ENCODE measurements at places on chromosomes 16 and 17.

DNA sequence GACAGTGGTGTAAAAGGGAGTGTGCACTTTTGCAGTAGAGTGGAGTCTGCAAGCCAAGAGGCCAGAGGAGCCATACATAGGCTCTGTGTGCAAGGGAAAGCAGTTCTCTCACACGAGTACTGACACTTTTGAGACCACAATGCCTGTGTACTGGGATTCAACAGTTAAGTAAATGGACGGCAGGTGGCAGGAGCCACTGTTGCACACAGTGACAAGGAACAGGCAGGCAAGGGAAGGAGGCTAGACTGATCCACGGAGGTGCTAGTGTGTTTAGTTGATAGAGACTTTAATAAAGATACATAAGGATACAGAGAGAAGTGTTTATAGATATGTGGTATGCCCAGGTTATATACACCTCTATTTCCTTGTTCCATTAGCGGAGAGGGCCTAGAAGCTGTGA lies 67.0 kb downstream of the MPRIP start:
- no peak for DNase-seq

DNA sequence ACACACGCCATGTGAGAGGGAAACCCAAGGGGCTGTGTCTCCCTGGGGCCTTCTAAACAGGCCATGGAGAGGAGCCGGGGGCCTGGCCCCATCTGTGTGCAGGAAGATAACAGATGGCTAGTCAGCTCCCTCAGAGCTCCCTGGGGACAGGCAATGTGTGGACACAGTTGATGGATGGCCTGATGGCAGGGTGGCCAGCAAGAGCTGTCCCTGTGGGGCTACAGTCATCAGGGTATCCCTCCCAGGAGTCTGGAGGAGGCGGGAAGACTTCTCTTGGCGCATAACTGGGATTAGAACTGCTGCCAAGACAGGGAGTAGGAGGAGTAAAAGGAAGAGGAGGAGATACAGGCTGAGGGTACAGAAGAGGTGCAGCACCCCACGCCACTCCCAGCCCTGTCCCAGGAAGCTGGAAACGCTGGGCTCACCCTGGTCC lies 17.3 kb downstream of the MYO18A start:
- DNase-seq, result no peak

DNA sequence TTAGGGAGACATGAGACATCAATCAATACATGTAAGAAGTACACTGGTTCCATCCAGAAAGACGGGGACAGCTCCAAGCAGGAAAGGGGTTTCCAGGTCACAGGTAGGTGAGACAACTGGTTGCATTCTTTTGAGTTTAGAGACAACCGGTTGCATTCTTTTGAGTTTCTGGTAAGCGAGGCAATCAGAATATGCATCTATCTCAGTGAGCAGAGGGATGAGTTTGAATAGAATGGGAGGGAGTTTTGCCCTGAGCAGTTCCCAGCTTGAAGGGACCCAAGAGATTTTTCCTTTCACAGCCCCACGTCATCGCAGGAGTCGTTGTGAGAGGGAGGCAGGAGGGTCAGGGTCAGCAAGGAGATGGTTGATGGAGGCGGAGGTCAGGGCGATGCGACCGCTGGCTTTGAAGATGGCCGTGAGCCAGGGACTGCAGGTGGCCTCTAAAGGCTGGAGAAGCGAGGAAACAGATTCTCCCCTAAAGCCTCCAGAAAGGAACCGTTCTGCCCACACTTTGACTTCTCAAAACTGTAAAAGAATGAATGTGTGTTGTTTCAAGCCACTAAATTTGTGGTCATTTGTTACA lies 36.5 kb downstream of the IRF8 start:
- DNase-seq, result no peak

GRCh38 chr16:25978218-25978617 lies 286.5 kb downstream of the HS3ST4 start:
- no peak for DNase-seq

DNA sequence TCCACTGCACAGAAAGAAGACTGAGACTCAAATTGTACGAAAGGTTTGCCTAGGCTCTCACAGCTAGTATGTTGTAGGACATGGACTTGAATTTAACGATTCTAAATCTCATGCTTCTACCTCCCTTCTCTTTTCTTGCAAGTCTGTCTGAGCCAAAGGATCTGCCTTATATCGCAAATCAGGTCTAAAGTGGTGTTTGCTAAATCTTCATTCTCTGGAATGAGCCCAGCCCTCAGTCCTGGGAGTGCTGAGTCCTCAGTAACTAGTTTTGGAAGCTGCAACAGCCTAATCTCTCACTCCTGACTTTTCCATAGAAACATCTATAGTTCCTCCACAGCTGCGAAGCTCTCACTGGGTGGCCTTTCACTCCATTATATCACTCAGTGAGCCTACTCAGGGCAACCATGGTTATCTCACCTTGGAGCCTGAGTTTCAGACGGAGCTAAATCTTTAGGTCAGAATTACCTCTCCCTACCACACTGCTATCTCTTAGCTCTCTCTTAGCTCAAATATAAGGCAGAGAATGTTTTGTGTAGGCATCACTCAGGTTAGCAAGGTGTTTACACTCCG lies 575.5 kb upstream of the C16orf82 start:
- no peak for DNase-seq

DNA sequence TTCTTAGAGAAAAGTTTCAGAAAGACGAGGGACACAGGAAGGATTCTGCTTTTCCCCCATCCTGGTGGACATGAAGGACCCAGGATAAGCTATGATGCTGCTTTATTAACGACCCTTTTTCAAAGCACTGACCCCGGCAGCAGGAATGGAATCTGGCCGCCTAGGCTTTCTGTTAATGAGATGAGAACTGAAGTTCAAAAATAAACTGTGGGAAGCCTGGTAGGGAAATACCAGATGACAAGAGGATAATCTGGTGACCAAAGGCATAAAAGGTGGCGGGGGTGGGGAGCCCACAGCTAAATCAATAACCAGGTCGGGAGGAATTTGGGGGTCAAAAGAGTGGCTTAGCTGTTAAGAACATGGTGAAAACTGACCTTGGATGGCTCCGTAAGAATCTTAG lies 171.0 kb downstream of the XYLT1 start:
- DNase-seq, result no peak
